ENCODE measurements at places on chromosomes 5 and 9.

GRCh38 chr9:93679536-93680442 is 103.4 kb downstream of the PHF2 start:
- peak; percentile 8 for DNase-seq

GRCh38 chr5:59792983-59793585 is 100.4 kb downstream of the PDE4D start:
- DNase-seq, result peak; percentile 11

- peak; percentile 58 for DNase-seq
These were observed 23.9 kb upstream of the PPP2CA start for GRCh38 chr5:134249469-134250379.

GRCh38 chr5:83608122-83608521 is 112.5 kb downstream of the HAPLN1 start:
- DNase-seq, result no peak

- no peak for DNase-seq
These were observed 24.3 kb downstream of the KCNV2 start for GRCh38 chr9:2741441-2742158.

- no peak for DNase-seq
These were observed 166.2 kb upstream of the ACO1 start for GRCh38 chr9:32218100-32218767.

GRCh38 chr9:133075925-133076630 is 14.3 kb downstream of the CEL start:
- no peak for DNase-seq

GRCh38 chr5:129172580-129172979 is 78.0 kb downstream of the ISOC1 start:
- no peak for DNase-seq

DNA sequence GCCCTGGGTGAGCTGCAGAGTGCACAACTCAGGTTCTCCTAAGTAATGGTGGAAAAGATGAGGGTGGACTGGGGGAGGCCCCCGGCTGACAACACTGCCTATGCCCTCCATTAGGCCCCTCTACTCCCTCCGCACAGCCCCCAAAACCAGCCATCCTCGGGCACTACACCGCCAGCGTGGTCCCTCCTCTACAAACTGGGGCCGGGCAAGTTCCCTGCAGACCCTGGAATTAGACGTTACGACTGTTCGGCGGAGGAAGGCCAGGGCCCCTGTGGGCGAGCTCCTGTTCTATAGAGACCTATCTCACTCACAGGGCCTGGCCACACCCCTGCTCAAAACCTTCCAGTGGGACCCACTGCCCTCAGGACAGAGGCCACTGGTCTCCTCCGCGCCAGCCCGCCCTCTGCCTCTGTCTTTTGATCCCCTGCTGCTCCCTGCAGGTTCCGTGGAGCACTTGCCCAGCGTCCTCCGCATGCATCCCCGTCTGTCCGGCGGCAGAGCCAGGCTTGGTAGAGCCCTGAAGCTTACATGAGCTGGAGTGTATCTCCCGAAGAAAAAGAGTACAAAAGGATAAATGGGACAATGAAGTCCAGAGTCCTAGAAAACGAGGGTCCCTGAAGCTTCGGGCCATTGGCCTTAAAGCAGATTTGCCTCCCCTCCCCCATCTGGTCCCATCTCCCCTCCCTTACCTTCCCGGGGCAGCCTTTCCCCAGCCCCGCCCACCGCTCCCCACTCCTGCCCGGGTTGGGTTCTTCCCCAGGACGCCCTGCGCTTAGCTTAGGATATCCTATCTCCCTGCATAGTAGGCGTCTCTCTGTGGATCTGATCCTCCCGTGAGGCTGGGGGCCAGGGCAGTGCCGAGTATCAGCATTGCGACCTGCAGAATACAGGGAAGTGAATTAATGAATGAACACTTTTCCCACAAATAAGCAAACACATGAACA is 71.3 kb downstream of the HRH2 start:
- no peak for DNase-seq

- DNase-seq, result no peak
These were observed 324.7 kb upstream of the GRAMD2B start for GRCh38 chr5:126098330-126099017.

- DNase-seq, result no peak
These were observed 23.5 kb downstream of the FAM163B start for GRCh38 chr9:133585481-133586351.

DNA sequence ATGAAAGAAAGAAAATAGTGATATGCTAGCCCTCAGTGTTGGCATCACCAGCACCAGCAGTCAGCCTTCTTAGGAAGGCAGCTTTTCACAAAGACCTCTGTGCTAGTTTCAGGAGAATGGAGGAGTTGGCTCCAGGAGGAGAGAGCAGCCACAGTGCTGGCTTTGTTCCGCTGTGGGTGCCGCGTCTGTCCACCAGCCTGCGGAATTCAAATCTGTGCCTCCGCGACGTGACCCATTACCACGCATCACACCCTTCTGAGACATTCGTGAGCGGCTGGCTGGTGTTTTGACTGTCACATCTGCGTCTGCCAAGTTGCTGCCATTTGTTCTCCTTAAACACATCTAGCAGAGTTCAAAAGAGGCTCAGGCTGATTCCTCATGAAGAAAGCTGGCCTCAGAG is 34.4 kb downstream of the SNX18 start:
- DNase-seq, result no peak

DNA sequence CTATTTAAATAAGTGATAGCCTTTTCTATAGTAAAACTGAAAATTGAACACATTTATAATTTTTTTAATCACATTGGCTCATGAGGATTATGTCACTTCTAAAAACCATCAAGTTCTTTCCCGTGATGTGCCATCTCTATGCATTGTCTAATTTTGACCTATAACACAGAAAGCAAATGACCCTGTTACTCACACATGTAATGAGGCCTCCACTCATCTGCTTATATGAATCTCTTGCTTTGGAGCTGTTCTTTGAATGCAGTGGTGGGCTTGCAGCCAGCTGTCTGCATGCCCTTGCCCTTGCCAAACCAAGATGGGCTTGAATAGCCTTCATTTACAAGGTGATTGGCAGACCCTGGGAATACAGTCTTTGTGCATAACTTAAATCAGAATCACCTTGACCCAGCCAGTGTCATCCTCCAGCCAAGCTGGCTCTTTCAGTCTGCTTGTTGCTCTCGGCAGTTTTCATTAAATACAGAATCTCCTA is 163.2 kb downstream of the TRIO start:
- no peak for DNase-seq

GRCh38 chr9:134562146-134562849 is 79.3 kb upstream of the COL5A1 start:
- DNase-seq, result no peak

DNA sequence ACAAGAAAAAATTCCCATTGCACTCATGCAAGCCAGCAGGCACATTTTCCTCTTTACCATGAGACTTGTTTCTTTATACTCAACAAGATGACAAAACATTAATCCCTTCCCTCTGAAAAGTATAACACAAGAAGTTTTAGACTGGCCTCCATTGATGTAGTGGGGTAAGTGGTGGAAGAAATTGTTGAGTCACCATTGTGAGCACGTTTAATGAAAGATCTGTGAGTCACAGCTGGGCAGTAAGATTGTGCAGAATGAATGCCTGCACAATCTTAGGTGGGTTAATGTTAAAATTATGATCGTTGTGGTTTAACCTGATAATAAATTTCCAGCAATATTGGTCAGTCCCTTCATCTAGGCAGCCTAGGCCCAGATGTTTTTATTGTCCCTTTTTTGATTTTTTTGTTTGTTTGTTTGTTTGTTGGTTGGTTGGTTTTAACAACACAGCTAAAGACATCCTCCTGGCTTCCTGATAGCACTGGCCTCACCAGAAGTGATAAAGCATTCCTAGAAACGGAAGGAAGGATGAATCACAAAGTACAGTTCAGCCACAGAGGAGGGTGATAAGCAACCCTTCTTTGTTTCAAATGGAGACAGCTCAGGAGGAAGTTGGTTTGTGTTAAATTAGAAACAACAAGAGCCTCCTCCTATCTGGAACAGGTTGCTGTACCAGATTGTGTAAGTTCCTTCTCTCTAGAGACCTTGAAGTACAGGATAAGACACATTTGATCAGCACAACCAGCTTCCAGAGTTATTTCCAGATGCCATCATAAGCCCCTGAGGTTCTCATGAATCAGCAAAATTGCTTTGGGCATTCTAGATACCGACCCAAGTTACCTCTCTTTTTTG is 40.3 kb downstream of the SLC24A2 start:
- DNase-seq, result no peak

DNA sequence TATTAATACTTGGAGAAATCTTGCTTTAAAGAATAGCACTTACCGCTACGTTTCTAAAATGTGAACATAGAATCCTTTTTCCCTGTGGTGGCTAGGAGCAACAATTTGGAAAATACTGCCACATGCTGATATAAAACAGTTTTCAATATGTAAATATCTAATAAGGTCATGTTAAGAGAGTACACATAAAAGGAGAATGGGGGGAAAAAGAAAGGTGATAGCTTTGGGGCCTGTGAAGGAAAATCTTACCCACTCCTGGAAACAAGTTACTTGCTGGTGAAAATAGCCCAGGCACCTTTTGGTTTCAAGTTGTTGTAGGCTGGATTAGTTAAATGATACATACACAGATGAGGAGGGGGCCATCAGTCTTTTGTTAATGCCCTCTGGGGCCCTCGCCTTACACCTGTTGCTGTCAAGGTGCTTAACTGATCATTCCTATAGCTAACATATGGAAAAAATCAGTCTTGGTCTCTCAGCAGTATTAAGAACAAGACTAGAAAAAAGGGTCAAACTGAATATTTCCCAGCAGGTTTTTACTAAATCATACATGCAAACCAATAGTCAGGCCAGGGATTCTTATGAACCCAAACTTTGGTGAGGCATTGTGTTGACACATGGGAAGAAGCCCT is 24.1 kb downstream of the FYB1 start:
- no peak for DNase-seq

DNA sequence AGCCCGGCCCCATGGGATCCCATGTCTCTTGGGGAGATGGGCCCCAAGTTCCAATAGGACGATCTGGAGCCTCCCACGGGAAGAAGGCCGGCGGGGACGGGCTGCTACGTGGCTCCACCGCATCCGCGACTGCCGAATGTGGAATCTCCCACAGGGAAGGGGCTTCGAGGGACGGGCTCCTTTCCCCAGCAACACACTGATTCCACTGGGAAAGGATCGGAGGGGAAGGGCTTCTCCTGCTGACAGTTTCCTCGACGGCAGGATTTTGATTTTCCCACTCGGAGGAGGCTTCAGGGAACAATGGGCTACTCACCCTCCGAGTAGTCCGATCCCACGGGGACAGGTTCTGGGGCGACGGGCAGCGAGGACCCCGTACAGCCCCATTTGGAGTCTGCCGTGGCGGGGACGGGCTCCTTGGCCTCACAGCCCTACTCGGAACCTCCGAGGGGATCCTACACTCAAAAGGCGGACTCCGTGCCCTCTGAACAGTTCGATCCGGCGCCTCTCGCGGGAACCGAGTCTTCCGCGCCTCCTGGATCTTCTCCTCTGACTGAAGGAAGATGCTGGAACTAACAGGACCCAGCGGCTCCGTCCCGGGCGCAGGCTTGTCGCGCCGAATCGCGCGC is 1.3 kb downstream of the PROB1 start:
- DNase-seq, result no peak

DNA sequence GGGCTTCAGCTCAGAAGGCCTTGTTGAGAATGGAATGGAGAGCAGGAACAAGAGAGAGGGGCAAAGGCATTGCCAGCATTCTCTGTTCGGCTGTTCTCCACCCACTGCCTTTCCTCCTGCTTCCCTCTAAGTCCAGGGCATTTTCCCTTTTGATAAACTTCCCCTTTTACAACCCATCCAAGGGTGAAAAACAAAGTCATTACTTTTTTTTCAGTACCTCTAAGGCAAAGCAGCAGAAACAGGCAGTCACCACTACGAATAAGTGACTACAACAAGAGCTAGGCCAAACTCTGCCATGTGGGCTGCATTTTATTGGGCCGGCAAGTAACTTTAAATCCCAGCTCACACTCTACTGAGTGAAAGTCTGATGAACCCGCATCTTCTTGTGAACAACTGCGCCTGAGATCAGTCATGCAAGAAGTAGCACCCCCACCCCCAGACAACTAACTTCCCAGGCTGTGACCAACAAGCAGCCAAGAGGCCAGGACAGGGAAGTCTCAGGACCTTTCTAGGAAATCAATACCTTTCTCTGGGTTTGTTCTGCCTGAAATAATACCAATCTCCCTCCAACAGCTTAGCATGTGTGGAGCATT is 13.1 kb downstream of the IL7R start:
- no peak for DNase-seq

DNA sequence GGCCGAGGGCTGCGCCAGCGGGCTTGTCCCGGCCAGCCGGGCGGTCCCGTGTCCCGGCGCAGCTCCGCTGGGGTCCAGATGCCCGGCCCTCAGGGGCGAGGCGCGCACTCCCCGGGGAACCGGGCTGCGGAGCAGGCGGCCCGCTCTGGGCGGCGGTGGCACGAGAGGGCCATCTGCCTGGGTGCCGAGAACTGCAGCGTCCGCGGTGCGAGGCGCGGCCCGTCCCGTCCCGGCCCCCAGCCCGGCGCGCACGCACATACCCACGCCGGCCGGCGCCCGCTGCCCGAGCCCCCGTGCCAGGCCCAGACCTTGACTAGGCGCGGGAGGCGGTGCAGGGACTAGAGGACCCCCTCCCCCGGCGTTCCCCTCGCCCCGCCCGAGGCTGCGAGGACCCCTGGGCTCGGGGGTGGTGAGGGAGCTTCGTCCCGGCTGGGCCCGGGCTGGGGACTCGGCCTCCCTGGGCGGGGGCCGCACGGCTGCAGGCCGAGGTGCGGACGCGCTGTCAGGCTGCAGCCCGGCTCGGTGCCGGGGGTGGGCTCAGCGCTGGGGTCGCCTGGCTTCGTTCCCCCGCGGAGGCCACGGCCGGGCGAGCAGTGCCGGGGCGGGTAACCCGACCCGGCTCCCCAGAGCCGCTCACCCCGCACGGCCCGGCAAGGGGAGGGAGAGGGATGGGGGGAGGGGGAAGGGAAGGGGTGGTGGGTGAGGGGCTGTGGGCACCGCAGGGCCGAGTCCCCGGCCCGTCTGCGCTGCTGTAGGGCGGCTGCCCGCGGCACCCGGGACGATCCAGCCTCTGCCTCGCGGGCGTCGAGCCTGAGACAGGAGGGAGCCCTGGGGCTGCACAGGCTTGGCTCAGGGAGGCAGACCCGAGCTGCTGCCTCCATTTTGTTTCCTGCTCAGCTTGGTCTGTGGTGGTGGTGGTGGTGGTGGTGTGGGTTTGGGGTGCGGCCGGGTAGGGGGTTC is 1.2 kb upstream of the NSD1 start:
- DNase-seq, result peak; percentile 23

DNA sequence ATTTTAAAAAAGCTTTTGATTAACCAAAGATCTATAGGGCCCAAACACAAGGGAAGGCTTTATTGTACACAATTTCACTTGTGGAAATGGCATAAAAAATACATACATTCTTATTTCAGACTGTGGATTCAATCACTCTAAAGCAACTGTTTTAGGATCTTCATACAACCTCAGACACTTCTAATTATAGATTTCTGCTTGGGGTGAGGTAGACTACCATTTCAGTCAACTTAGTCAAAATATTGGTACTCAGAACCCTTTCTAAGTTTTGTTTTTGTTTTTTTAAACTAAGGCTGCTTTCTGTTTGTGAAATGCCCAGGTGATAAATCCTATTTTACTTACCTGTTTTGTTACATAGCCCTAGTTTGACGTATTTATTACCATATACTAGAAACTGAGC is 284.5 kb upstream of the RASA1 start:
- no peak for DNase-seq
